ENCODE measurements at places on chromosomes 3 and 15.

- no peak for DNase-seq
Measured at GRCh38 chr3:105394177-105394576, 27.5 kb downstream of the ALCAM start.

DNA sequence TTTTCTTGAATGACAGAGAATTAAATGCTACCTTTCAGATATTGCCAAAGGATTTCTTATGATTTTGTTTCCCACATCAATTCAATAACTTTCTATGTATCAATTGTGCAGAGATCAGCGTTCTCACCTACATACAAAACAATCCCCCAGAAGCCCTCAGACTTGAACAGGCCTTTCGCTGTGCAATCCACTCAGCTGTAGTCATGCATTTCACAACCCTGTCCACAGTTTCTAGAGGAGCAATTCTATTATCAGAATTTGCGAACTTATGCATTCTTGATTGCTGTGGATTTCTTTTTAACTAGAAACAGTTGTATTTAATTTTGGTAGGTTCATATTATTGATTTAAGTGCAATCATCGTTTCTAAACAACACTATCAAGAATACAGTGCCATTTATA lies 13.7 kb upstream of the ALCAM start:
- no peak for DNase-seq

DNA sequence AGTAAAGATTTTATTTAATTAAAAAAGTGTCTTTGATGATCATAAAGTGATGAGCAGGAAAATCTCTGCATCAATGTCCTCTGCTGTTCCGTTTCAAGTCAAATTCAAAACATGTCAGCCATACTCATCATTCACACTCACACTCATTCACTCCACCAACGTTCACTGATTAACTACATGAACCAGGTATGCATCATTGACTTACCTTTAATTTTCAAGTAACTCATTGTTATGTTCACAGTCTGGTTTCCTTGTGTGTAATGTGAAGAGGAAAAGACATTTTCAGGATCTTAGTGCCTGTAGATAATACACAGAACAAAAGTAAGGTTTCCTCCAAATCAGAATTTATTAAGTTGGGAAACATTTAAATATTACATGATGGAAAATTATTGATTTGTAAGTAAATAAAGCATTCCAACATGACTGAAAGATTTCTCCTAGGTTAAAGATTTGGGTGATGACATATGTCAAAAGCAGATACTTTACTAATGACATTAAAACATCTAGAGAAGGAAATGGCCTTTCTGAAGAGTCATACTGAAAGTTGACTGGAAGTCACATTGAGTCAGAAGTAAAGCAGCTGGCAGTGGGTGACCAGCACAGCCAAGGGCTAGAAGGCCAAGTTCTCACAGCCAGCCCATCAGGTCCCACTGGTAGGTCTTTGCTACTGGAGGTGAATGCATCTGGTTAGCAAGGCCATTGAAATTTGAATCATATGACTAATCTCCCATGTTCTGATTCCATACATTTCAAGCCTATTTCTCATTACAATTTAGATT lies 251.9 kb downstream of the CDIN1 start:
- DNase-seq = no peak

DNA sequence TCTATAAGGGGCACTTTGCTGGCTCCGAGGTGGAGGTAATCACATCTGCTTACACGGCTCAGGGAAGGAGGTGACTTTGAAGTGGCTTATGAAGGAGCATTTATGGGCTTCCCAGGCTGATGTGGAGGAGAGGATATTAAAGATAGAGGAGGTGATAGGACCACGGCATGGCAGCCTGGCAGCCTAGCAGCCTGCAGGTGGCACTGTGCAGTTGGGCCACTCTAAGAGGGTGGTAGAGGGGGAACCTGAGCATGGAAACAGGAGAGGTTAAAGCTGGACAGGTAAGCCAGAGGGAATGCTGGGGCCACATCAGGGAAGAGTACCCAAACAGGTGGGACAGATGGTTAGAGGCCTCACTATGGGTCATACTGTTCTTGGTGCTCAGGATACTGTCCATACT lies 375.0 kb downstream of the WDR72 start:
- no peak for DNase-seq

- no peak for DNase-seq
Measured at GRCh38 chr3:43497905-43498365, 123.9 kb downstream of the ANO10 start.

DNA sequence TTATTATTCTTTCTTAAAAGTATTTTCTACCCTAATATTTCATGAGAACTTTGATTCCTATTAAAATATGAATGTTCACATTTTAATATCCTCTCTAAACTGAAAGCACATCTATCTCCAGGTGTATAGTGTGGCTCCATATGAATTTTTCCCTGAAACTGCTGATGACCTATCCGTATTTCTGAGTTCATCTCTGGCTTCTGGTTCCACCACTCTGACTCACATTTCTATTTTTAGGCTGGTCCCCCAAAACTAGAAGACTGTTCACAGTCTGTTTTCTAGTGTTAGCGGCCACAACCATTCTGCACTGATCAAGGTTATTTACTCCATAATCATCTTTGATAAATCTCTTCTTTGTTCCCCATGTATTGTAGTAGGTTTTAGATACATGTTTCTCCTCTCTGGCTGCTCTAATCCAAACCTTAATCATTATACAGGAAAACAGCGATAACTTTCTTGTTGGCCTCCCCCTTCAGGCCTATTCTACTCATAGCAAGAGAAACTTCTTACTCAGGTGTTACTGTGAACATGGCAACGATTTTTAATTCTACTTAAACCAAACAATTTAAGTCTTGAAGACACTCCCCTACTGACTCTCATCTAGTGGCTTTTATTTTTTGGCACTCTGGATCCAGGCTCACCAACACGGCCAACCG lies 12.8 kb downstream of the ADPGK start:
- no peak for DNase-seq

DNA sequence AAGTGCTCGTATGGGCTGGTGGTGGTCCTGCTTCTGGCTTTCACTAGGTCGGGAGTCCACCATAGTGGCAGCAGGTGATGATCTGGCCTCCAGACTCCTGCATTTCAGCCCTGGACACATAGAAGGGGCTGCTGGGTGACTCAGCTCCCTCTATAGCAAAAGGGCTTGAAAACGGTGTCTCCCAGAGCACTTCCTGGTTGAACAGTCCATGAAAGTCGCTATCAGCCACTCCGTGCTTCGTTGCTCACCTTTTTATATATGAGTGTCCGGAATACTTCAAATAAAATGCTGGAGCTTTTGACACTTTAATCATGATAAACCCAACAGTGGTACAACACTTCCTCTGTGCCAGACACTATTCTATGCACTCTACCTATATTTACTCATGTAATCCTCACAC lies 213.2 kb downstream of the PDZRN3 start:
- no peak for DNase-seq

DNA sequence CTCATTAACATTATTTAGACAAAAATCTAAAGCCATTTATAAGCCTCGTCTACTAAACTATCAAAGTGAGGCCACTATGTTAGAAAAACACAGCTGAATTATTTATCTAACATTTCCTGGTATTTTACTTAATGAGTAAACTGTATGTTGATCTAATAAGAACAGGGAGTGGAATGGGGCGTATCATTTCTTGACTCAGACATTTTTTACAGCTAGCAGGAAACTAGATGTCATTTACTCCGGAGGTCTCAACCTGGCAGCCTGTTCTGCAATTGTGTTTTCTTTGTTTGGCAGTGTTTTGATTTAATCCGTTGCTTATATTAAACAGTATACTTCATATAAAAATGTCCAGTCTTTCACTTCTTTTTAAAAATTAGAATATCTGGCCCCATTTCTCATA lies 79.1 kb upstream of the ABI3BP start:
- DNase-seq = no peak

GRCh38 chr3:62203152-62203551 lies 170.2 kb downstream of the FEZF2 start:
- no peak for DNase-seq

DNA sequence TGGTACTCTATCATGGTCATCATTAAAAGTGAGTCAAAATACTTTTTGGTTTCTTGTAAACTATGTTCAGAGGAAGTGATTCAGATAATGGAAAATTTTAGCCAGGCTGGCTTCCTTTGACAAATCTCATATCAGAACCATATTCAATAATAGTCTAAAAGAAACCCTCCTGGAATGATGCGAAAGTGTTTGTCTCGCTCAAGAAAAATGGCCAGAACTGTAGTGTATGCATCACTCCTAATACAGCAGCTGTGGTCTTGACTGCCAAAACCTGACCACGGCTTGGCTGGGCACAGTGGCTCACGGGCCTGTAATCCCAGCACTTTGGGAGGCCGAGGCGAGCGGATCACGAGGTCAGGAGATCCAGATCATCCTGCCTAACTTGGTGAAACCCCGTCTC lies 35.6 kb upstream of the KCNMB2 start:
- DNase-seq = no peak

DNA sequence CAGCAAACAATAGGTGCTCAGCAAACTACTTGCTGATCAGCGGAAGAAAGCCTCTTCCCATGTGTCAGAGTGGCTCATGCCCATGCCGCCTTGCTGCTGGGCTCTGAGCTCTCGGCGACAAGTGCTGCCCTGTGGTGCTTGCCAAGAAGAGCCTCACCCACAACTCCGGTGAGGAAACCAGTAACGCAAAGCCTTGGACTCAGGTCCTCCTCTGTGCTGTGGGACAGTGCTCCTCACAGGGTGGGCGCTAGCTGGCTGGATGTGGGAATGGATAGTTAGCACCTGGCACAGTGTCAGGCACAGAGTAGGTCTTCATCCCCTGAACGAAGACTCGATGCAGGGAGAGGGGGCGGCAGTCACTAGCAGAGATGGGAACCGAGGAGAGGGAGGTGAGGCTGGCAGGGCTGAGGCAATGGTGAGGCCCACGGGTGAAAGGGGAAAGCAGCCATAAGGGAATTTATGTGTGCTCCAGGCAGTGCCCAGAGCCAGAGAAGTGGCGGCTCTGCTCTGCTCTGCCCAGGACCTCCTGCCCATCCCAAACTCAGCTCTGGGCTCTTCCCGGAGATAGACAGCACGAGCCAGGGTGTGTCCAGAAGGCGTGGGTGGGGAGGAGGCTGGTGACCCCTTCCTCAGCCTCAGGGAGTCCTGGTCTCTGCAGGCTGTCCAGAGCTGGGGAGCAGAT lies 55.7 kb downstream of the IQSEC1 start:
- no peak for DNase-seq

- DNase-seq = no peak
Measured at GRCh38 chr3:136954980-136955780, 2.6 kb upstream of the IL20RB start.

GRCh38 chr3:48997102-48997635 lies 7.1 kb downstream of the P4HTM start:
- no peak for DNase-seq

DNA sequence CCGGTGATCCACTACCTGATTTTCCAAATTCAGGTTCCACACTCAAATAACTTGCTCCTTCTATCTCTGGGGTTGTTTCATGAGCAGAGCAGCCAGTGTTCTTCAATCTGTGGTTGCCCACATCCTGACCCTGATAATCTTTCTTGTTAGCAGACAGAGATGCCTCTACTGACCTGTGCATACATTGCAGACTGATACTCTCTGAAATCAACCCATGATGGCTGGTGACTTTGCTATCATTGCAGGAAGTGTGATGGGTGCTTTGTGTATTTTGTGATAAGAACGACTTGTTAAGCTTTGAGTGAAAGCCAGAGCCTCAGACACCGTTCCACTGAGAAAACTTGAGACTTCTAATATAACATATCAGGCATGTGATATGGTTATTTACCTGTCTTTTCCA lies 39.9 kb downstream of the GATM start:
- DNase-seq = no peak

- no peak for DNase-seq
Measured at GRCh38 chr3:153618176-153618575, 456.1 kb downstream of the RAP2B start.

DNA sequence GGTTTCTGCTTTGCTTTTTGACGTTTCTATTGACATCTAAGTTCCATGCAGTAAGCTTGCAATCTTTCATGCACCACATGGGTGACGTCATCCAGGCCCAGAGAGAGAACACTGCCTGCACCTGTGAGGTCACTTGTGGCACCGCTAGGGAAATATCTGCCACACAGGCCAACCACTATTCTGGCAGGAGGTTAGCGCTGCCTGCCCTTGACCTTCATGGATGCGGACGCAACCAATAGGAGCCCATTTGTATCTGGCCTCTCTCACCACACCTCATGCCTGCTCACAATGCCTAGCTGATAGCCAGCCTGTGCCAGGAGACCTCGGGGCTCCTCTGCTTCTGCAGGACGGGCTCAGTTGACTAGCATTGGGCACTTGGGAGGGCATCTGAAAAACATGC lies 55.8 kb upstream of the PRR23E start:
- DNase-seq = no peak

GRCh38 chr3:195571361-195571760 lies 12.4 kb downstream of the APOD start:
- no peak for DNase-seq

GRCh38 chr3:5202222-5202621 lies 14.7 kb downstream of the EDEM1 start:
- no peak for DNase-seq

GRCh38 chr3:72894976-72895552 lies 7.2 kb downstream of the GXYLT2 start:
- DNase-seq = no peak

- no peak for DNase-seq
Measured at GRCh38 chr3:169448501-169448900, 215.0 kb downstream of the MECOM start.

GRCh38 chr3:4772171-4772804 lies 206.9 kb upstream of the BHLHE40 start:
- DNase-seq = peak; percentile 50

- DNase-seq = no peak
Measured at GRCh38 chr3:110741891-110742290, 329.7 kb upstream of the NECTIN3 start.

DNA sequence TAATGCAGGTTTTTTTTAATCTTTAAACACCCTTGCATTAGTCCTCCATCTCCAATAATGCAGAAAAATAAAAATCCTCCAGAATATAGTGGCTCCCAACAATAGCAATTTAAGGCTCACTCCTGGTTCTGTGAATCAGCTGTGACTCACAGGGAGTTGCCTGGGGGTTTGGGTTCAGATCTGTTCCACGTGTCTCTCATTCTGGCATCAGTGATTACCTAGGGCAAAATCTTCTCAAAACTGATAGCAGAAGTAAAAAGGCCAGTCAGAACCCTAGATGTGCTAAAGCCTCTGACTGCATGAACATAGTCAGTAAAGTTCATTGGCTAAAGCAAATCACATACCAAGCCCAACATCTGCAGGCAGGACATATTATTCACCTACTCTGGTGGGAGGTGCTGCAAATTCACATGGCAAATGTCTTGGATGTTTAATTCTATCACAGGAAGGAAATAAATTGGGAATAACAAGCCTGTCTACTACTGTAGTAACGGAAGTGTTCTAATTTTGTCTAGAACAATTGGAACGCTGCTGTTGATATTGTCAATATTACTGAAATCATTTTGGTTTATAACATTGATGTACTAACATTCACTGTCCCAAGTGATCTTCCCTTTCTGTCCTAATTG lies 364.1 kb upstream of the CNTN4 start:
- DNase-seq = no peak

- DNase-seq = no peak
Measured at GRCh38 chr15:89808160-89808870, 6.3 kb downstream of the ANPEP start.
